Activated CD4-positive, alpha-beta memory T cell treated with anti-CD3 and anti-CD28 coated beads, Interleukin-2, amount 10 ng/mL, durations not matched to agents 7 days and 5 days (primary cell): ENCODE measurements at places on chromosomes 13 and 19.

DNA sequence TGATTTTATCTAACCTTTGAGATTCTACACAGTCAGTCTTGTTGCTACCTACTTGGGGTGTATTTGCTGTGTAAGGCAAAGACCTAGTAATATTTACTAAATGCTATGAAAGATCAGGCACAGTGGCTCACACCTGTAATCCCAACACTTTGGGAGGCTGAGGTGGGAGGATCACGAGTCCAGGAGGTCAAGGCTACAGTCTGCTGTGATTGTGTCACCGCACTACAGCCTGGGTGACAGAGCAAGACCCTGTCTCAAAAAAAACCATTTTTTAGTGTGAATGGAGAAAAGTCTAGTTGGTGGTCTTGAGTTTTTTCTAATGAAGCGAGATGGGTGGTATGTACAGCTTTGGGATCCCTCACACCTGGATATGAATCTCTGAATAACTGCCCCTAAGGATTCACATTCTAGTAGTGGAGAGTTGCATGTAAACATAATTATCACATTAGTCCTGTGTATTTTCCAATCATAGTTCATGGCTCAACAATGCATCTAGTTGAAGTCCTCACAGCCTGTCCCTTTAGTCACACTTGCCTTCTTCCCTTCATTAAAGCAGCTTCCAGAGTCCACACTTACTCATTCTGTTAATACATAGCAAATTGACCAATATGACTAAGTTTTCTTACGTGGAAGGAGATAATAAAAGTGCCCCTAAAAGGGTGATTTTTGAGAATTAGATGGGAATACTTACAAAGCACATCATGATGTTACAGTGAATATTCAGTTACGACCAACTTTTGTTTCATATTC, 7.5 kb downstream of the RPL21 start:
- DNase-seq: no peak

GRCh38 chr19:46824890-46825730, 25.5 kb downstream of the AP2S1 start:
- DNase-seq: no peak

DNA sequence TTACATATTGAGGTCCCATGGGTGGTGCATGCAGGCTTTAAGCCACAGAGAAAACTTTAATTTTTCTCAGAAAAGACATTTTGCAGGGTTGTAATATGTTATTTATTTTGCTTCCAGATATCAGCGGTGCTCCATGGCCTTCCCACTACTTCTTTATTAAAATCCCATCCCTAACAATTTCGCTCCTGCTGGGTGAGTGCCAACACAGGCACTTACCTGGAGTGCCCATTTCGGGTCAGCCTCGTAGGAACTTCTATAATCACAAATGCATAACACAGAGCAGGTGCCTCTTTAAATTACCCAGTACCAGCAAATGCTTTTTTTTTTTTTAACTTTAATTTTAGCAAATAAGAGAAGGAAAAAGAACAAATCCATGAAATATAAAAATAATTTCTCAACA, 86.4 kb downstream of the EFNB2 start:
- DNase-seq: no peak

GRCh38 chr19:33194886-33195644, 935 bp downstream of the LRP3 start:
- no peak for DNase-seq

DNA sequence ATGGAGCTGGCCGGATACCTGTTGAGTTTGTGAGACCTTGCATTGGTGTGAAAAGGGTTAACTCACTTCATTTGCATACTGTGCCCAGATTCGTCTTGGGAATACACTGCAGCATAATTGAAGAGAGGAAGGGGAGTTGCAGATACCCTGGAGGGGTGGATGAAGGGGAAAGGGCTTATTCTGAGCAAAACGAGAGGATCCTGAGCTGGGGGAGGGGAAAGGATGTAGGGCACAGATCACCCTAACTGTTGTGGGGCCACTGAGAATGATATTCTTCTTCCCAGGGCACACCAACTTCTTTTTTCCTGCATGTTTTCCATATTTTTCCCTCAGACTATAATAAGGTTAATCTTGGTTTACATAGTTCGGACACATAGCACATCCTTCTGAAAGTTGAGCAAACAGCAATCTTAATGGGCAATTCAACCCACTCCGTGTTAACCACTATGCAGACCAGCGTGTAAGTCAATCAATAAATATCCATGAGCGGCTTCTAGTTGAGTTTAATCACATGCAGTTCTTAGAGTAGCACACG, 11.7 kb upstream of the PTPRS start:
- DNase-seq: no peak

DNA sequence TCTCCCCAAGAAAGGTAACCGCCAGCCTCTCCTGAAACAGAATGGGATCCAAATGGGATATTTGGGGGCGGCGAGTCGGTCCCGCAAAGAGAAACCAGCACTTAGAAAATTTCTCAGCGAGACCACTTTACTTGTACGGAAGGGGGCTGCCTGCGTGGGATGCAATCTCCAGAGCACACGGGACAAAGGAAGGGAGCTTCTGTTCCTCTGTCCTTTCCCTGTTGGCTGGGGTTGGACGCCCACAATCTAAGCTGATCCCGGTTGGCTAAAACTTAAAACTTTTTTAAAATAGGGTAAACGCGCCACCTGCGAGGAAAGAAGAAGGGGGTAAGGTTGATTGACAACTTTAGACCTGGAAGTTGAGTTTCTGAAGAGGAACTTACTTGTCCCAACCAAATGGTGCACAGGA, 826 bp upstream of the BSG start:
- DNase-seq: no peak

DNA sequence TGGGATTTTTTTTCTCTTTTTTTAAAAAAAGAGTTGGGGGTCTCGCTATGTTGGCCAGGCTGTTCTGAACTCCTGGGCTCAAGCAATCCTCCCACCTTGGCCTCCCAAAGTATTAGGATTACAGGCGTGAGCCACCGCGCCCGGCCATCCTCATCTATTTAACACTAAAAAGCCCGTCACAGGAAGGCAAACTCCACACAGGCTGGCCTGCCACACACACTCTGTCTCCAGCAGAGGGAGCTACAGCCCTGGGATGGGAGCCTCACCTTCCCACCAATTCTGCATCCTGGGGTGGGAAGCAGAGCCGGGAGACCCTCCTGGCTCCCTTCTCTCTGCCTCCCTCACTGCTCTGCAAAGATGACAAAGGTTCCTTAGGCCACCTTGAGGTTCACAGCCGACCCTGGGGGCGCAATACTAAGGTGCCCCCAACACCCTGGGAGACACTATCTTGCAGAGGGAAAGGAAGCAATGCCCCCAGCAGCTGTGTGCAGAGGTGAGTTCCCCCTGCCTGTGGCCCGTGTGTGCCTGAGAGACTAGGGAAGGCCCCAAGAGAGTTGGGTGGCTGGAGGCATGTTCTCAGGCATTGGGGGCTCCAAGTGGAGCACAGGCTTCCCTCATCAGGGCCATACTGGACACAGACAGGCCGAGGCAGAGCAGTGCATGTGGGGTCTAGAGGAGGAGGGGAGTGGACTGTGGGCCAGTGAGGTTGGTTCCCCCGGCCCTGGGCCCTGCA, 27.4 kb upstream of the TIMM44 start:
- DNase-seq: peak; percentile 28

DNA sequence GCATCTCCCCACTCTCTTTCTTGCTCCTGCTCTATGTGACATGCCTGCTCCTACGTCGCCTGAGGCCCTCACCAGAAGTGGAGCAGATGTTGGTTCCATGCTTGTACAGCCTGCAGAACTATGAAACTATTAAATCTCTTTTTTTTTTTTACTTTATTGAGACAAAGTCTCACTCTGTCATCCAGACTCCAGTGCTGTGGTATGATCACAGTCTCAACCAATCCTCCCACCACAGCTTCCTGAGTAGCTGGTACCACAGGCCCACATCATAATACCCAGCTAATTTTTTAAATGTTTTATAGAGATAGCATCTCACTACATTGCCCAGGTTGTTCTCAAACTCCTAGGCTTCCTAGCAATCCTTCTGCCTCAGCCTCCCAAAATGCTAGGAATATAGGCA, 1067.7 kb downstream of the PCDH9 start:
- DNase-seq: no peak

GRCh38 chr13:39373145-39373544, 229.8 kb downstream of the LHFPL6 start:
- DNase-seq: no peak

DNA sequence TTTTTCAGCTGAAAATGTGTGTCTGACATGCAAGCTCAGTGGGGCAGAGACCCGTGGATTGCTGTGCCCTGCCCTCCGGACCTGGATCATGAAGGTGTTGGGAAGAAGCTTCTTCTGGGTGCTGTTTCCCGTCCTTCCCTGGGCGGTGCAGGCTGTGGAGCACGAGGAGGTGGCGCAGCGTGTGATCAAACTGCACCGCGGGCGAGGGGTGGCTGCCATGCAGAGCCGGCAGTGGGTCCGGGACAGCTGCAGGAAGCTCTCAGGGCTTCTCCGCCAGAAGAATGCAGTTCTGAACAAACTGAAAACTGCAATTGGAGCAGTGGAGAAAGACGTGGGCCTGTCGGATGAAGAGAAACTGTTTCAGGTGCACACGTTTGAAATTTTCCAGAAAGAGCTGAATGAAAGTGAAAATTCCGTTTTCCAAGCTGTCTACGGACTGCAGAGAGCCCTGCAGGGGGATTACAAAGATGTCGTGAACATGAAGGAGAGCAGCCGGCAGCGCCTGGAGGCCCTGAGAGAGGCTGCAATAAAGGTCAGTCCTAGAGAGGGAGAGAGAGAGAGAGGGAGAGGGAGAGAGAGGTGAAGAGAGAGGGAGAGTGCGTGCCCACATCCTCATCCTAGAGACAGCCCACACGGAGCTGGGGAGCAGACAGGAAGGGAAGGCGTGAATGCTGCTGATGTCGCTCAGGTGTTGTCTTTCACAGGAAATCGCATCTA, 5.1 kb upstream of the DCUN1D2 start:
- no peak for DNase-seq

DNA sequence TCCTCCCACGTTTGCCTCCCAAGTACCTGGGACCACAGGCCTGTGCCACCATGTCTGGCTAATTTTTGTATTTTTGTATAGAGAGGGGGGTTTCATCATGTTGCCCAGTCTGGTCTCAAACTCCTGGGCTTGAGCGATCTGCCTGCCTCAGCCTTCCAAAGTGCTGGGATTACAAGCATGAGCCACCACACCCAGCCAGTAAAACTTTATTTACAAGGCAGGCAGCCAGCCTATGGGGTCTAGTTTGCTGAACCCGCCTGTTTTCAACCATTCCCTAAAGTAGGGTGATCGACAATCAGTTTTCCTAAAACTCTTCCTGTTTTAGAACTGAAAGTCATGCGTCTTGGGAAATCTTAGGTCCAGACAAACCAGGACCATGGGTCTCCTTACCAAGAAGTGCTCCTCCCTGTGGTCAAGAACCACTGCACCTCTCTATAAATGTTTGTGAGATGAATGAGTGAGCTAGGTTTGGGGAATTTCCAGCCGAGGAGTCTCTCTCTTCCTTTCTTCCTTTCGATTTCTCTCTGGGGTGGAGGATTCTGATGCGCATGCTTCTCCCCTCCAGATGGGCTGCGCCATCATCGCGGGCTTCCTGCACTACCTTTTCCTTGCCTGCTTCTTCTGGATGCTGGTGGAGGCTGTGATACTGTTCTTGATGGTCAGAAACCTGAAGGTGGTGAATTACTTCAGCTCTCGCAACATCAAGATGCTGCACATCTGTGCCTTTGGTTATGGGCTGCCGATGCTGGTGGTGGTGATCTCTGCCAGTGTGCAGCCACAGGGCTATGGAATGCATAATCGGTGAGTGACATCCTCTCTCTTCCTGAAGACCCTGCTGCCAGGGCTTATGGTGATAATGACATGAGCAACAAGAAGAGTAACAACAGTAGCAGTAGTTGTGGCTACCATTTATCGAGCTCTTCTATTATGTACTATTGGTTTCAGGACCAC, 38.7 kb downstream of the ADGRE1 start:
- DNase-seq: no peak

DNA sequence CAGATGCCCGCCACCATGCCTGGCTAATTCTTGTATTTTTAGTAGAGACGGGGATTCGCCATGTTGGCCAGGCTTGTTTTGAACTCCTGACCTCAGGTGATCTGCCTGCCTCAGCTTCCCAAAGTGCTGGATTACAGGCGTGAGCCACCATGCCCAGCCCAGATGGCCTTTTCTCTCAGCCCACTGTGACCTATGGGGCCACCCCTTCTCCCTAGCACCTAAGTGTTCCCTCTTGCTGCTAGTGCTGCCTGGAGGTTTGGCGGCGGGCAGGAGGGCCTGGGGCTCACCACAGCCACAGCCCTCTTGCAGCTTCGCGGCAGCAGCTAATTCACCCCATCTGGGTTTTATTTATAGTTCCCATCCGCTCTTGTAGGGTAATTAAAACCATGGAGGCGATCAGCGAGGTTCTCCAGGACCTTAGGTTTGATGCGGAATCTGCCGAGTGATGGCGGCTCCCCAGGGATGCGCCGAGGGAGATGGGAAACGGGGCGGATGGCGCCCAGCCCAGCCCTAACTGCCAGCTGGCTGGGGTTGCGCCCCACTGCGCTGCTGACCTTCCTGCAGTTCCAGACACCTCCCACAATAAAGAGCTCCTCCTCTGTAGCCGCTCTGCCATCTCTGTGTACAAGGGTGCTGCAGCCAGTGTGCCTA, 3.3 kb downstream of the REX1BD start:
- no peak for DNase-seq

- DNase-seq: peak; percentile 79
Measured at GRCh38 chr19:3304871-3305423, 61.4 kb upstream of the NFIC start.

DNA sequence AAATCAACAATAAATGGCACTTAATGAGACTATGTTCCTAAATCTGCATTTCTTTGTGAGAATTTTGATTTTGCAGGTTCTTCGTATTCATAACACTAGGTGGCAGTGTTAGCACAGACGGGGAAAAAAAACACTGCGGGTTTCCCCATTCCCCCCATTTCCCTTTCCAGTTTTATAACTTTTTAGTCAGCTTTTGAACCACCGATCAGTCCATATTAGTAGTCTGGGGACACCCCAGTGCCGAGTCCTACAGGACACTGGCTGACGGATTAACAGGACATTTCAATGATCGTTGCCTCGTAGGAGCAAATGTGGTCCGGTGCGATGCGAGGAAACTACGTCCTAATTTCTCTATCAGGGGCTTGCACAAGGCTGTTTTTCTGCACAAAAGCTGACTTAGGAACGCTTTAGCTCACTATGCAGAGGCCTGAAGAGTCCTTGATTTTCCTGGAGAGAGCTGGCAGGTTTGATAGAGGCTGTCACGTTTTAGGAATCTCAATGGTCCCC, 234.3 kb downstream of the LMO7 start:
- DNase-seq: peak; percentile 17

- DNase-seq: no peak
Measured at GRCh38 chr19:41930926-41931592, 2.8 kb upstream of the ERFL start.
